ENCODE measurements at places on chromosomes 2 and 18. TPM values are rescaled to one million over a fixed set of nuclear protein-coding genes. Genes with fewer than 3 reads are reported as not detected.

GRCh38 chr2:75710220-75710576 lies 517 bp downstream of the GCFC2 start:
- peak overlapping the region; percentile 88 for H3K4me3 ChIP-seq
- H3K27me3 ChIP-seq = no peaks in the 10 kb centered on the region
- peaks cover 2% of the 10 kb centered on the region for H3K36me3 ChIP-seq
- H3K27ac ChIP-seq = peak overlapping the region; percentile 97
- DNase-seq = no peak
- no peaks in the 10 kb centered on the region for H3K4me1 ChIP-seq

DNA sequence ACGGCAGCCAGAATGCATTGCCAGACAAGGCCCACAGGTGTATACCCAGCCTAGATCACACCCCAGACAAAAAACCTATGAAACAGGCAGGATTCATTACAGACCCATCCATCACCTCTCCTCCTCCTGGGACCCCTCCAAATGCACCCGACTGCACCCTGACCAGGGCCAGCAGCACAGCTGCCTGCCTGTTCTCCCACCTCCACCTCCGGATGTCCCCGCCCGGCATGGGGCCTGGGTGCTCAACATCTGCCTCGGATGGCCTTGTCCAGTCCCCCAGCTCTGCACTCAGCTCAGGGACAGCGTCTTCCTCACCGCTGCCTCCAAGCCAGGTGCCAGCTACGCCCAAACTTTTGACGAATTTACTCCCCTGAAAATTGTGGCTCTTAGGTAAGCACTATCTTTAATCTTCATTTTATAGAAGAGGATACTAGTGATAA lies 91.1 kb downstream of the TPO start:
- no peaks in the 10 kb centered on the region for H3K36me3 ChIP-seq
- H3K27me3 ChIP-seq = no peaks in the 10 kb centered on the region
- no peak overlapping the region for H3K4me3 ChIP-seq
- H3K4me1 ChIP-seq = no peaks in the 10 kb centered on the region

- no peak overlapping the region for H3K27ac ChIP-seq
- H3K36me3 ChIP-seq = no peaks in the 10 kb centered on the region
- H3K4me3 ChIP-seq = no peak overlapping the region
- H3K4me1 ChIP-seq = no peaks in the 10 kb centered on the region
- DNase-seq = no peak
- no peaks in the 10 kb centered on the region for H3K27me3 ChIP-seq
Measured at GRCh38 chr18:29840089-29840488, 1202.5 kb downstream of the DSC3 start.

GRCh38 chr2:143296089-143296488 lies 166.9 kb downstream of the ARHGAP15 start:
- no peaks in the 10 kb centered on the region for H3K36me3 ChIP-seq
- H3K4me3 ChIP-seq = no peak overlapping the region
- no peaks in the 10 kb centered on the region for H3K27me3 ChIP-seq
- DNase-seq = no peak
- H3K4me1 ChIP-seq = no peaks in the 10 kb centered on the region
- H3K27ac ChIP-seq = no peak overlapping the region

DNA sequence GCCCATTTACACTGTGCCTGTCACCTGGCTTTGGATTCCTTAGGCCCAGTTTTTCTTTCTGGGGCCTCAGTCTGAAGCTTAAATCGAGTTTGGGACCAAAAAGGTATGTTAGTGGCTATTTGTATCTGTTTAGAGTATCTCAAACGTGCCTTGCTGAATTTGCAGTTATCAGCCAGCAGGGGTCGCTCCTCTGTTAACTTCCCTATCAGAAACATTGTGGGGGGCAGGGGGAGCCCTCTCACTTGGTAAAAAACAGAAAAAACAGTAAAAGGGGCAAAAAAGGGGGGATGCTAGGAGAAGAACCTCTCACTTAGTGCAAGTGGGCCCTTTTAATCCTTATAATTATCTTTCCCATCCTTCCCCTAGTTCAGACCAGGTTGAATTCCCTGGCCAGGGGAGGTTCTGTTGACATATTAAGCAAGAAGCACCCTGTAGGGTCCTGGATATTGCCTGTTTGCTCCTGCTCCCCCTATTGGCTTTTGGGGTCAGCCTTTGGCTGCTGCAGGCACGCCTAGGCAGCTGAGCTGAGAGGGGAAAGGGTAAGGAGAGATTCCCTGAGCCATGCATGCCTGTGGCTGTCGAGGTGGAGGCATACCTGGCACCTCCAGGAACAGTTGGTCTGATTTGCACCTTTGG lies 8.8 kb upstream of the IFIH1 start:
- H3K4me3 ChIP-seq = no peak overlapping the region
- H3K4me1 ChIP-seq = no peaks in the 10 kb centered on the region
- DNase-seq = no peak
- H3K27me3 ChIP-seq = no peaks in the 10 kb centered on the region

GRCh38 chr2:122300758-122301157 lies 545.3 kb downstream of the TSN start:
- no peak for DNase-seq
- no peaks in the 10 kb centered on the region for H3K36me3 ChIP-seq
- H3K4me3 ChIP-seq = no peak overlapping the region
- no peaks in the 10 kb centered on the region for H3K4me1 ChIP-seq
- H3K27me3 ChIP-seq = no peaks in the 10 kb centered on the region

DNA sequence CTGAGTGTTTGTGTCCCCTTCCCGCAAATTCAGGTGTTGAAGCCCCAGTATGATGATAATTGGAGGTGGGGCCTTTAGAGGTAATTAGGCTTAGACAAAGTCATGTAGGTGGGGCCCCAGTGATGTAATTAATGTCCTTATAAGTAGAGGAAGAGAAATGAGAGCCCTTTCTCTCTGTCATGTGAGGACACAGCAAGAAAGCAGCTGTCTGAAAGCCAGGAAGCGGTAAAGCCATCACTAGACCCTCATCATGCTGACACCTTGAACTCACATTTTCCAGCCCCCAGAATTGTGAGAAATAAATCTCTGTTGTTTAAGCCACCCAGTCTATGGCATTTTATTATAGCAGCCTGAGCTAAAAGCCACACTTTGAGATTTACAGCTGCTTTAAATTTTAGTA lies 1580.0 kb downstream of the LRP1B start:
- H3K4me1 ChIP-seq = peaks cover 11% of the 10 kb centered on the region
- no peaks in the 10 kb centered on the region for H3K27me3 ChIP-seq
- DNase-seq = no peak
- no peak overlapping the region for H3K4me3 ChIP-seq

RIT2 gene
- not detected for total RNA-seq

MPV17 gene
- 13.9 TPM for total RNA-seq

GRCh38 chr2:40559175-40559574 lies 107.3 kb upstream of the SLC8A1 start:
- no peak overlapping the region for H3K27ac ChIP-seq
- no peak overlapping the region for H3K4me3 ChIP-seq
- H3K27me3 ChIP-seq = no peaks in the 10 kb centered on the region
- no peaks in the 10 kb centered on the region for H3K36me3 ChIP-seq

DNA sequence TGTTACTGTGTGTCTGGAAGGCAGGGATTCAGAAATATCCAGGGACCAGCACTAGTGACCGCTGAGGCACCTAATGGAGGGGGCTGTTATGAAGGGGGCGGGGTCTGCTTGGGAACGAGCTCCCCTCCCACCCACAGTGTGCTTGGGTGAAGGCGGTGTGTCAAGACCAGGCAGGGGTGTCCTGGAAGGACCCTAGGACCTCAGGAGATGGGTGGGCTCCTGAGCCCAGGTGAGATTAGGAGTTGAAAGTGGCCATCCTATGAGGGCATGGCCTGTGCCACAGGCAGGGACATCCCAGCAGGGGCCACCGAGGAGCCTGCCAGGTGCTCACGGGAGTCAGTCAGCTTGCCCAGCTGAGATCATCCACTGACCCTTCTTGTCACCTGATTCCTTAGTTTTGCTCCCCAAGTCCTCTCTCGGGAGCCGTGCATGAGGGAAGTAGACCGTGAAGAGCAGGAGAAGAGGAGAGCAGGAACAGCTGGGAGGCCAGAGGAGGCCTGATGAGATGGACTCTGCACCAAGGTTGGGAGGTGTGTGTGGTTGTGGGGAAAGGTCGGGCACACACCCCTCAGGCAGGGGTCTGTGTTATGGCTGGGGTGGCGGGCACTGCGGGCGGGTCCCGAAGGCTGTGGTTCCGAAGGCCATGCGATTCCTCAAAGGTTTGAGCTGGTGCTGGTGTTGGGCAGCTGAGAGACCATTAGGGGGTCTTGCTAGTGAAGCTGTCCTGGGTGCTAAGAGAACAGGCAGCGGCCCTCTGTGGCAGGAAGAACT lies 180.9 kb upstream of the HS6ST1 start:
- no peaks in the 10 kb centered on the region for H3K27me3 ChIP-seq
- no peaks in the 10 kb centered on the region for H3K36me3 ChIP-seq
- no peak for DNase-seq
- H3K27ac ChIP-seq = no peak overlapping the region
- no peaks in the 10 kb centered on the region for H3K4me1 ChIP-seq

DNA sequence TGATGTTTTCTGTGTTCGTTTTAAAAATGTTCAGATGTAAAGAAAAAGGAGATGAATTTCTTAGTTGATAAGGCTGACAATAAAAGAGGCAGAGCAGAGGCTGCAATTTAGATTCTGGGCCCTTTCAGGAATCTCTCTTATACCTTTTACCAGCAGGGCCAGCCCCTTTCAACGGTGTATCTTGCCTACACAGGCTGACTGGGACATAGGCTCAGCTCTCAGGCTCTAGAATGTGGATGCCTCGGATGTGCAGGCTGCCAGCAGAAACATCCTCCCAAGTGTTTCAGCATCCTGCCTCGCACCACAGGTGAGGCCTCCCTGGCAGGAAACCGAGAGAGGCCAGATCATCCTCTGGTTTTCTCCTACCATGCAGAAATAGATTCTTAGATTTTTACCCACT lies 3.4 kb downstream of the C2orf80 start:
- H3K27me3 ChIP-seq = no peaks in the 10 kb centered on the region
- DNase-seq = no peak
- H3K27ac ChIP-seq = no peak overlapping the region
- peaks cover 10% of the 10 kb centered on the region for H3K4me1 ChIP-seq
- no peak overlapping the region for H3K4me3 ChIP-seq
- H3K36me3 ChIP-seq = no peaks in the 10 kb centered on the region

CDH19 gene
- total RNA-seq = 0.65 TPM

GRCh38 chr18:80169607-80170006 lies 60.5 kb downstream of the ADNP2 start:
- H3K27ac ChIP-seq = no peak overlapping the region
- H3K27me3 ChIP-seq = no peaks in the 10 kb centered on the region
- H3K4me1 ChIP-seq = no peaks in the 10 kb centered on the region
- no peaks in the 10 kb centered on the region for H3K36me3 ChIP-seq
- H3K4me3 ChIP-seq = no peak overlapping the region

CUL3 gene
- total RNA-seq = 48.9 TPM

REG3A gene
- total RNA-seq = not detected

MYO3B gene
- under 0.01 TPM for total RNA-seq

DNA sequence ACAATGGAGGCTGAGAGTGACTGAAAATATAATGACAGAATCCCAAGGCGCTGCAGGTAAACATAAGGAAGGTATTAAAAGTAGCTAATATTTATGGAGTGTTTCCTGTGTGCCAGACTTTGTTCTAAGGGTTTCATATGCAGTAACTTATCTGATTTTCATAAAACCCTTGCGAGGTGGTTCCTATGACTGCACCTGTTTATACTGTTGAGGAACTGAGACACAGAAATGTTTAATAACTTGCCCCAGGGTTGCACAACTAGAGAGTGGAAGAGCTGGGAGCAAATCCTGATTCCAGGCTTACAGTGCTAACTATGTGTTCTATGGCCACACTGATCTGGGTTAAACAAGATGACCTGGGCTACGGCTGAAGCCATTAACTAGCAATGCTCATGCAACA lies 2.4 kb downstream of the SP110 start:
- peaks cover 1% of the 10 kb centered on the region for H3K4me1 ChIP-seq
- H3K36me3 ChIP-seq = peaks cover 26% of the 10 kb centered on the region
- no peak overlapping the region for H3K4me3 ChIP-seq
- H3K27ac ChIP-seq = no peak overlapping the region

GRCh38 chr2:240320204-240320993 lies 115.1 kb upstream of the GPC1 start:
- no peak overlapping the region for H3K4me3 ChIP-seq
- peaks cover 2% of the 10 kb centered on the region for H3K27me3 ChIP-seq
- peaks cover under 1% of the 10 kb centered on the region for H3K4me1 ChIP-seq
- DNase-seq = no peak
- peak overlapping the region; percentile 23 for H3K27ac ChIP-seq

GRCh38 chr2:18379870-18380269 lies 180.6 kb downstream of the RDH14 start:
- H3K27ac ChIP-seq = no peak overlapping the region
- H3K27me3 ChIP-seq = no peaks in the 10 kb centered on the region
- no peak for DNase-seq
- no peak overlapping the region for H3K4me3 ChIP-seq

TRABD2A gene
- total RNA-seq = 10.3 TPM

C18orf54 gene
- total RNA-seq = 4.9 TPM

DNA sequence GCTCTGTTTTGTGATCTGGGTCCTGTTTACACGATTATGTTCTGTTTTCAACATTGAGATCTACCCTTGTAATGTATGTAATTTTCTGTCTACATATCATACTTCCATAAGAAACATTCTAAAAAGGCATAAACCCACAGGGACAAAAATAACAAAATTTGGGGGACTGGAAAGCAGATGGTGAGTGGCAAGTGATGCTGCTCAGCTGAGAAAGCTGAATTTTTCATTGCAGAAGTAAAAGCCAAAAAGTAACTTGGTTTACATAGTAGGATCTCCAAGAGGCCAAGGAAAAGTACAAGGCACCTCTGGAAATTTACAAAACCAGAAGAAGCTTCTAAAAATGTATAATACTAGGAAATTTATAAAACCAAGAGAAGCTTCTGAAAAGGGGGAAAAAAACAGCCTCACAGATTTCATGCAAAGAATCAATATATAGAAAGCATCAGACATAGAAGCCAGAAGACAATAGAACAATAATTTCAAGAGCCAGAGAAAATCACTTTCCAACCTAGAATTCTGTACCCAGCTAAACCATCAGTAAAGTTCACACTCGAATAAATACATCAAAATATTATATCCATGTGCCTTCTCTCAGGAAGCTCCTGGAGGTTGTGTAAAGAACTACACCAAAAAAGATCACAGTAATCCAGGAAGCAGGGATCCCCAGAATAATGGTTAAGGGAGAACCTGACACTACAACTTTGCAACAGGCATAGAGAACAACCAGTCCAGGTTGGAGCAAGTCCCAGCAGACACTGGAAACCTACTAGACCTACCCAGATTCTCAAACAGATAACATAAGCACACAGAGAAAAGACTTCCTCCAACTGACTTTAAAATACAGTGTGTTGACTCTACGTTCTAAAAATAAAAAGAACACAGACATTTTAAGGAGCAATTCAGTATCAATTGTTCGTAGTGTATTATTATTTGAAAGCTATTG lies 401.7 kb upstream of the HS6ST1 start:
- no peak overlapping the region for H3K4me3 ChIP-seq
- no peaks in the 10 kb centered on the region for H3K4me1 ChIP-seq
- H3K36me3 ChIP-seq = no peaks in the 10 kb centered on the region
- no peak for DNase-seq

DNA sequence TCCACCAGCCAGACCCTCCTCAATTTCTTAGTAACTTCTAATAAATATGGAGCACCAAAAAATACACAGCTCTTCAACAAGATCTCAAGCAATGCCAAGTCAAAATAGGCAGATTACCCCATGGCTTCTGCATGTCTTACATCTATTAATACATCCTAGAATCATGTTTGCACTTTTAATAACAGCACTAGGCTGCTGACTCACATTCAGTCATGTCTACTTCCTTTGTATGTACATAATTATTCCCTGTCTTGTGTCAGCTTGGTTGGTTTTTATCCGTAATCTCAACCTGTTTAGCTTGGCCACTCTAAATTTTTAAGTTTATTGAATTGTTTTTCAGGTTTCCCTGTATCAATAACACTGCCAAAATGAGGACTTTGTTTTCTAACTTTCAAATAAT lies 420.1 kb upstream of the ACVR2A start:
- no peak overlapping the region for H3K4me3 ChIP-seq
- peaks cover 5% of the 10 kb centered on the region for H3K4me1 ChIP-seq
- H3K27ac ChIP-seq = no peak overlapping the region
- H3K27me3 ChIP-seq = no peaks in the 10 kb centered on the region
